Iris pigment epithelial cell (primary cell): ENCODE measurements at places on chromosomes 12 and 14.
A peak's percentile ranks its signal among the peaks of the same experiment; 100 is the strongest.

DNA sequence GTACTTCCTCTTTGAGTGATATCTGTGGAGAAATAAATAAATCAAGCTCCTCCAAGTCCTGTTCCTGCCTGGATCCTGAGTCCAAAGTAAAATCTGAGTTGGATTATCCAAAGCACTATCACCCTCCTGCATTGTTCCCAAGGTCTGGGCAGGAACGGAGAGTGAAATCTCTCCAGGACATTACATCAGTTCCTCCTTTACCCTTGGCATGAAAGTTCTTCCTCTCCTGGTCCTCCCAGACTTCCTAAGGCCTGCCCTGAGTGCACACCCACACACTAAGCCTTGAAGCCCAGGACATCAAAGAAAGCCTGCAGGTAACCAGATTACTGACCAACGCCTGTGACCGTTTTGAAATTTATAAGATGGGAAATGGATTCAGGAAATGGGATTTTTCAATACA lies 206.8 kb upstream of the BCL2L14 start:
- DNase-seq: no peak

DNA sequence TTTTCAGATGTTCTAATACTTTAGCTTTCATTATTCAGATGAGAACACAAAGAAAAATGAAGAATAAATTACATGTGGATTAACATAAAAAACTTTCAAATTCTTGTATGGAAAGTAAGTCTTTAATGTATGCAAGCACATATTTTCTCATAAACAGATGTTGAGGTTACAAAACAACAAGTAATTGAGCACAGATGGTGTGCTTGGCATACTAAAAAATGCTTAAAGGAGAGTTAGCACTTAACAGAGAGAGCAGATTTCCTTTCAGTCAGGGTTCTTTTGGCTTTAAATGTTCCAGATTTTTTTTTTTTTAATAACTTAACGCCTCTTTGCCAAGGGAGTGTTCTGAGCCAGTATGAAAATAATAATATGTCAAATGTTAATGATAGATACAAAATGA lies 96.0 kb downstream of the RASSF9 start:
- no peak for DNase-seq

- DNase-seq: no peak
These were observed 431.4 kb downstream of the SLC16A7 start for GRCh38 chr12:60027266-60027665.

DNA sequence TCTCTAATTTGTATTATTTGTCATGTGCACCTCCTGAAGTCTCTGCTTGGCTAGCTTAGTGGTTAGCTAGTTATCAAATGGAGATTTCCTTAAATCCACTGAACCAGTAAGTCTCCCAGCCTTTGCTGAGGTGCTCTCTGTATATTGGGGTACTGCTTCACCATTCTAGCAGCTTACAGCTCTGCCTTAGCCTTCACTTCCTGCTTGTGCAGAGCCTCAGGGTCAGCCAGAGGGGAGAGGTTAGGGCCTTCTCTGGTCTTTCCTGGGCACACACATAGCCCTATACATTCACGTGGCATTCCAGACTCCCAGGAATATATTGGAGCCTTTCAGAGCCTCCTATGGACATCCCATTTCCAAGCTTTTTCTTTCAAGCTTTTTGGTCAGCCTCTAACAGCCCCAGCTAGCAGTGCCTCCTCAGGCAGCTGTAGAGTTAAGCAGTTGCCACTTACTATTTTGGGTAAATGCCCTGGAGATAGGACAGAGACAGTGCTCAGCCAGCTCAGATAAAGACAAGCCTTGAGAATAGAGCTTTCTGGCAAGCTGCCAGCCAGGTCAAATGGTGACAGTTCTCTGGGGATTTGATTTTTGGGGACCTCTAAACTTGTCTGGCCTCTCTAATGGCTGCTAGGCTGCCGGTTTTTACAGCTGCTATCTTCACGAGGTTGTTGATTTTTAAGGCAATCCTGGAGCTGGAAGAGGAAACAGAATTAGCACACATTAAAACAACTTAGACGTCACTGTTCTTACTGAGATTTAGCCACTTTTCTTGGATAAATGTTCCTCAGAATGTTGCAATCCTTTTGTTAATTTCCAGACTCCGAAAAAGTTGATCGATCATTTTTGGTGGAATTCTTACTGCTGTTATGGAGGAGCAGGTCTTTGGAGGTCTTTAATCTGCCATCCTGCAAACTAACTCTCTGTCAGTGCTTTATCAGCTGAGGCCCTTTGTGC lies 32.9 kb downstream of the FBXW8 start:
- no peak for DNase-seq

DNA sequence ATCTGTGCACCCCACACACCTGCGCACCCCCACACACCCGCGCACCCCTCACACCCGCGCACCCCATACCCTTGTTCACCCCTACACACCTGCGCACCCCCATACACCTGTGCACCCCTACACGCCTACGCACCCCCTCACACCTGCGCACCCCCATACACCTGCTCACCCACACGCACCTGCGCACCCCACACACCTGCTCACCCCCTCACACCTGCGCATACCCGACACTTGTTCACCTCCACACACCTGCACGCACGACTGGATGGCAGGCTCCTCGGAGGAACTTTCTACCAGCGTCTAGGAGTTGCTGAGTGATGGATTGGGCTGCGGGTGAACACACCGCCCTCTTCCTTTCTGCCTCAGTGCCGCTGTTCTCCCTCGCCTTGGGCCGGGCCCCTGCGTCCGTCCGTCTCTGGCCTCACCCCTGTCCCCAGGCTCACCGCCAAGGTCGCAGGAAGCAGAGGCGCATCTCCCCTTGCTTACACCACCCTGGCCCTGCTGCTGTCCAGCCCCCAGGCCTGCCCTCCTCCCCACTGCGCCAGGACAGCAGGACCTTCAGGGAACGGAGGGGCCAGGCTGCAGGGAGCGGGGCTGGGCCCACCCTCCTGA lies 20.7 kb upstream of the TMEM106C start:
- no peak for DNase-seq

GRCh38 chr14:61326847-61327246 lies 5.5 kb downstream of the PRKCH start:
- peak; percentile 27 for DNase-seq

GRCh38 chr14:34347683-34348082 lies 114.4 kb downstream of the SPTSSA start:
- no peak for DNase-seq

DNA sequence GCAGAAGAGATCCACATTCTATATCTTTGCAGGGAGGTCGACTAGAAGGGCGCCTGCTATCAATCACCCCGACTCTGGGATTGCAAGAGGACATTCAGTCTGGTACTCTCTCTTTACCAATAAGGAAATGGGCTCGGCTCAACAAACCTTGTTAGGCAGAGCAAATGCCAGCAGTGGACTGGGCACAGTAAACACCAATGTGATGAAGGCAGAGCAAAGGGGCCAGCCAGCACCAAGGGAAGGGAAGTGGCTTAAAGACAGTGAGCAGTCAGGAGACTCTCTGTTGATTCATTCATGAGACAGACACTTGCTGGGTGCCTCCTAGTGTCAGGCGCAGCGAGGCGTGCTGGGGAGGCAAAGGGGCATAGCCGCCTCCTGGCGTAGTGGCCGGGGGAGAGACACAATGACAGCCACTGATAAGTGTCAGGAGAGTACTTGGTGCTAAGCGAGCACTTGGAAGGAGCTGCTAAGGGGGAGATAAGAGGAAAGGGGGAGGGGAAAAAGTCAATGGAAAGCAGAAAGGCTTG lies 34.1 kb downstream of the TMCC3 start:
- peak; percentile 24 for DNase-seq

DNA sequence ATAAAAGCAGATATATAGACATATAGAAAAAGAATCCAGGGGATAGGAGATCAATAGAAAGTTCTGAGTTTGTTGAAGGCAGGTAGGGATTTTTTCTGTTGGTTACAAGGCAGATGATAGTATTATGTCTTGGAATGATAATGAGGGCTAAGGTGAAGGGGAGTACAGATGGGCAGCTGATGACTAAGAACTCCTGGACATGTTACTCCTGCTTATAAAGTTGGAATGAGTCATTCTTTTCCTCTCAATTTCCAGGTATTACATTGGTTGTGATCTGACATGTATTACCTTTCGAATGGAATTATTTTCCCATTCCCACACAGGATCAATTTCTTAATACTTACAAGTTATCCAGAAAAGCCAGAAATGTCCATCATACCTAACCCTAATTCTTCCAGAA lies 545.2 kb upstream of the MGAT4C start:
- no peak for DNase-seq

GRCh38 chr12:117827660-117828059 lies 141.1 kb downstream of the KSR2 start:
- DNase-seq: no peak

DNA sequence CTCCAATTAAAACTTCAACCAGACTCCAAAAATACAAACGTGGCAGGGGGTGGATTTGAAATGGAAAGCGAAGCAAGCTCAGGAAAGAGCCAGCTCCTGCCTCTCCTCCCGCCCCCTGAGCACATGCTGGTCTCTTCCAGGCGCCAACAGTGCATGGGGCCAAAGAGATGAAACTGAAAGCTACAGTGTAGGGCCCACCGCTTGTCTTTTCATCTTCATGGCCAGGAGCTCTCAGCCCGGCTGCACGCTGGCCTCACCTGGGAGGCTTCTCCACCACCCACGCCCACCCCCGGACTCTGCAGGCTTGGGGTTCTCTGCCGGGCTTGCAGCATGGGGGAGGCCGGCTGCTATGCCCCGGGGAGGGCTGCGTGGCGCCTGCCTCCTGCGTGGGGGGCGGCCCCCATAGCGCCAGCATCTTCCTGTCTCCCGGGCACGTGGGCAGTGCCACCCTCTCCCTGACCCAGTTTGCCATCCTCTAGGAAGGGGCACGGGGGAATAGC lies 2.0 kb downstream of the RIMBP2 start:
- peak; percentile 3 for DNase-seq

- DNase-seq: no peak
These were observed 77.9 kb upstream of the SOX5 start for GRCh38 chr12:24027352-24027751.

- no peak for DNase-seq
These were observed 81.2 kb upstream of the ATF7IP start for GRCh38 chr12:14284184-14284722.

DNA sequence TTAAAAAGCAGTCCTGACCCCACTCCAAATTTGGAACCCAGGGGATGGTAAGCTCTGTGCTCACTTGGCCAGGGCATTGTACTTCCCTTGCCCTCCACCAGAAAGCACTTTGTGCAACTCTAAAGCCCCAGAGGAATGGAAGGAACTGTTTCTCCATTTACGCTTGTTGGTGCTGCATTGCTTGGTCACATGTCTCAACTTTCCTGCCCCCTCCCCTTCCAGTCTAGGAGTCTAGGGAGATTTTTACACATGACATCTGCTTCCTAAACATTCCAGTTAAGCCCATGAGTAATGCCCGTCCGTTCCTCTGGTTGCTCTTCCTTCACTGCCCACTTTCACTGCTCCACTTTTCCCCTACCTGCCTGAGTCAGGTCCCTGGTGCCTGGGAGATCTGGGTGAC lies 92.6 kb upstream of the MAP1LC3B2 start:
- DNase-seq: peak; percentile 39
